ENCODE measurements at places on chromosomes 7 and 10.

GRCh38 chr7:18408461-18408860, 87.1 kb upstream of the HDAC9 start:
- DNase-seq: no peak

GRCh38 chr10:132403511-132404168, 6.6 kb downstream of the PWWP2B start:
- DNase-seq: no peak

DNA sequence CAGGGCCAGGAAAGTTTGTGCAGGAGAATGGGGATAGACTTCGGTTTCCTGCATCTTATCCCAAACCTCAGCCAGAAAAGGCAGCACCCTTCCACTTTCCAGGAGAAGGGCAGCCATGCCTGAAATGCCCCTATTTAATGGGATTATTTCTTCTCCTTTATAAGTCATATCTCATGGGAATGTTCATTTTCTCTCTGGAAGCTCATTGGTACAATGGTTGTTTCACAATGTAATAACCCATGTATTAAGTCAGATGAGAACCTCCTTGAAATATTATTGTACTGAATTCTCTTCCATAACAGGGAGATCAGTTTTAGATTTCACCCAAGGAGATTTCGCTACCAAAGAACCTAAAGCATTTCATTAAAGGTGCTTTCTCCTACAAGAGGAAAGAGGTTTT, 457.5 kb downstream of the KCNMA1 start:
- no peak for DNase-seq

- no peak for DNase-seq
Observed at GRCh38 chr7:124480036-124480820, 285.4 kb downstream of the GPR37 start.

GRCh38 chr10:91883549-91884444, 25.5 kb downstream of the FGFBP3 start:
- DNase-seq: no peak

DNA sequence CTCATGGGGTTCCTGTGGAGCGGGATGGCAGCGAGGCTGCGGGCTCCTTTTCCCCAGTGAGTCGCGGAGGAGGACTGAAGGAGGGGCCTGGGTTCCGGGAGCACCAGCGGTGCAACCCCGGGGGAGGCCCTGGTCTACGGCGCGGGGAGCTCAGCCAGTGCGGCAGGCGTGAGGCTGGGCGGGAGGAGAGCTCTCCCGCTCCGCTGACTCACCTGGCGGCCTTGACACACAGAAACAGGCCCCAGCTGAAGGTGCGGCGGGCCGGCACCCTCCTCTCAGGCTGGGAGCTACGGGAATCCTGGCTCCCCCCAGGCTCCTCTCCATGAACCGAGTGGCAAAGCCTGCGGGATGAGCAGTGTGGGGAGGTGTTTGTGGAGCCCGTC, 6.8 kb upstream of the NOM1 start:
- no peak for DNase-seq

DNA sequence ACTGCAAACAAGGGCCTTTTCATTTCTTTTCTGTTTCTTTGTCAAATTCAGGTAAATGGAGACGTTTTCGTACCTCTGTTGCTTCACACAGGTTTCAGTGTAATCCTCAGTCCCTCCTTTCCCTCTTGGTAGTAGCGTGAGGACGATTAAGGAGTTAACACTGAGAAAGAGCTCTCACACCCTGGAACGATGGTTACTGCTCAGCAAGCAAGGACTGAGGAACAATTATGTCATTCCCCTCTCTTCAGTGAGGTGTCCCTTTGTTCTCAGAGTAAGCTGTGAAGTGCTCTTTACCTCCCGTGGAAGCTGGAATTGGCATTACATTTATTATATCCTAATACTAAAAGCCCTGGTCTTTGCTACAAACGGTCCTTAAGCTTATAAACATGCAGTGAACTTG, 95.9 kb downstream of the FANK1 start:
- DNase-seq: no peak

- DNase-seq: no peak
Observed at GRCh38 chr10:95998255-95998784, 45.1 kb upstream of the CCNJ start.

- no peak for DNase-seq
Observed at GRCh38 chr10:132532749-132533560, 4.6 kb upstream of the INPP5A start.

GRCh38 chr7:17234030-17234397, 64.4 kb upstream of the AHR start:
- DNase-seq: peak; percentile 77

DNA sequence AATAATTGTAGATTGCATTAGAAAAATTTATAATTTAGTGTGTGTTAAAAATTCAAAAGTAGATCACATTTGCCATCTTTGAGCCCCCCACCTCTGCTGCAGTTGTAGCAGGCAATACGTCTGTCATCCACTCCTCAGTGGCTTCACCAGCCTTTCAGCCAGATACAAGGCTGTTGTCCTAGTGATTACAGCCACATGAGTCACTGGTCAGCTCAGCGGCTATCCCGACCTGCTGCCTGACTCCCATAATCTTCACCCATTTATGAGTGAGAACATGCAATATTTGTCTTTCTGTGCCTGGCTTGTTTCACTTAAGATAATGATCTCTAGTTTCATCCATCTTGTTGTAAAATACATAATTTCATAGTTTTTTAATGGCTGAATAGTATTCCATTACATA, 9.2 kb downstream of the OR2A5 start:
- no peak for DNase-seq

- DNase-seq: no peak
Observed at GRCh38 chr10:21953585-21954057, 49.9 kb downstream of the DNAJC1 start.

DNA sequence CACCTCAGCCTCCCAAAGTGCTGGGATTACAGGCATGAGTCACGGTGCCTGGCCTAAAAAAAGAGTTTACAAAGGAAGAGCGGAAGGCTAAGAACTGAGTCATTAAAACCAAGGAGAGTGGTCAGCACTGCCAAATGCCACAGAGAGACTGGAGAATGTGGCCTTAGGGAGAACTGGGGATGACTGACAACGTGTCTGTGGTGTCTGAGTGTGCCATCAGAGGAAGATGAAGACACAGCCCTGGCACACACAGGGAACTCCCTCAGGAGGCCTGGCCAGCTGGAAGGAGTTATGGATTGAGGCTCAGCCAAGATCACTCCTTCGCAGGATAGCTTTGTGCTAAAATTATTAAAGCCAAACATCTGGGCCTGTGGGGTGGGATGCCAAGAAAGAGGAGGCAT, 3.9 kb upstream of the INA start:
- DNase-seq: no peak

DNA sequence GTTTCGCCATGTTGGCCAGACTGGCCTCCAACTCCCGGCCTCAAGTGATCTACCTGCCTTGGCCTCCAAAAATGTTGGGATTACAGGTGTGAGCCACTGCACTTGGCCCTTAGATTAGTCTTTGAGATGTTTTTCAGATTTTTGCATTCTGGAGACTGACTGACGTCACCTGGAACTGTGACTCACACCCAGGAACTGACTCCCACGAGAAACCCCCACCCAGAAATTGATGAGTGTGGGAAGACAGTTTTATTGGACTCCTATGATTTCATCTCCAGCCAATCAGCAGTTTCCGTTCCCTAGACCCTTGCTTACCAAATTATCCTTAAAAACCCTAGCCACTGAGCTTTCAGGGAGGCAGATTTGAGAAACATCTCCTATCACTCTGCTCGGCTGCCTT, 867.3 kb downstream of the TYW1 start:
- no peak for DNase-seq

- no peak for DNase-seq
Observed at GRCh38 chr10:51700228-51700817, 928 bp upstream of the CSTF2T start.

DNA sequence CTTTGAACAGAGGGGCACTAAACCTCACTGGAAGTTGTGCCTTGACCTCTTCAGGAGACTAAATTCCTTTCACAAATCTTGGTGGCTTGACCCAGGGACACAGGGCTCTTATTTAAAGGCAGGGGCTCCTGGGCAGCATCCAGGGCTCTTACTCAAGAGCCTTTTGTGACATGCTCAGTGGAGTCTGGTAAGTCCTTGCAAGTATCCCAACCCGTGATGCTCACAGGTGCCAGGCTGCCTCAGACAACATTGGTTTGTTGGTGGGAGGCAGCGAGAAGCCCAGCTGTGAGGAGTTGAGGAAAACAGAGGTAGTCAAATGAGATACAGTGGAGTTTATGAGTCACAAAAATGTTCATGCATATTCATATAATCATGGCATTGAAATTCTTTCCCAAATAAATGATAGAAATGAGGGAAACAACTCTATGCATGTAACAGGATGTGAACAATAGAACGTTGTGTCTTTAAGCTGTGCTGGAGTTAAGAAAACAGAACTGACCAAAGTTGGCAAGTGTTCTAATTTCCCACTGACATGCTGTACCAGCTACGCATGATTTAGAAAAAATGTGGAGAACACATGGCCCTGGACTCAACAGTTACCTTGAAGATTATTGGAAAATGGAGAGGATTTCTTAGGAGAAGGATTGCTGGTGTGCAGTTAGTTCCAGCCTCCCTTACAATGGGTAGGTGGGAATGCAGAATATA, 654.5 kb upstream of the COBL start:
- DNase-seq: no peak

DNA sequence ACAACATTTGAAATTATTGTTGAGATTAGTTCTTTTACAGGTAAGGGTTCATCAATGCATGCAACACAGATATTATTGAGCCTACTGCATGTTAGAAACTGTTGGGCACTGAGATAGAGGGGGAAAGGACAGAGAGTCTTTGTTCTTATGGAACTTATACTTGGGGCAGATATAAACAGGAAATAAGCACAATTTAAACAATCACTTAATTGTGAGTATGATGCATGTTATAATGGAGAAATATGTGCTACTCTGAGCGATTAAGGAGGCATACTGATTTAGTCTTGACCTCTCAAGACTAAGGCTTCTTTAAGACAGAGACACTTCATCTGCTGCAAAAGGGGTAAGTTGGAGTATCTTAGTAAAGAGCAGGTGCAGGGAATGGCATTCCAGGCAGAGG, 593.3 kb downstream of the CCSER2 start:
- DNase-seq: no peak

- peak; percentile 82 for DNase-seq
Observed at GRCh38 chr10:79904671-79905321, 44.1 kb downstream of the SFTPD start.

Data from activated CD8-positive, alpha-beta memory T cell treated with anti-CD3 and anti-CD28 coated beads for 24 hours (primary cell).